Activated gamma-delta T cell treated with anti-CD3 and anti-CD28 coated beads, Interleukin-2, amount 50 U/mL, for 16 hours (primary cell): ENCODE measurements at places on chromosomes 4 and X.

DNA sequence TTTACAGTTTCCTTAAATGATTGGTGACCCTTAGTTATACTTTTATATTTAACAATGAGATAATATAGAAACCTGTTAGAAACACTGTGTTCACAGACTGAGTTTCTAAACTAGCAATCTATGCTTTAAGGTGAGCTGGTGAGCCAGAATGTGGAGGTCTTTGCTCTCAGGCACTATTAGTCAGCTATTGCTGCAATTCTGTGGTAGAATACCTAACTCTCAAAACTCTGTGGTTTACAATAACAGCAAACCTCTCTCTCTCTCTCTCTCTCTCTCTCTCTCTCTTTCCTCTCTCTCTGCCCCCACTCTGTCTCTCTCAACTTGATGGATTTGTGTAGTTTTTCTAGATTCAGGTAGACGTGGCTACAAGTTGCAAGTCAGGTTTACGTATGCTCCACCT is 17.6 kb upstream of the LCORL start:
- DNase-seq = no peak

DNA sequence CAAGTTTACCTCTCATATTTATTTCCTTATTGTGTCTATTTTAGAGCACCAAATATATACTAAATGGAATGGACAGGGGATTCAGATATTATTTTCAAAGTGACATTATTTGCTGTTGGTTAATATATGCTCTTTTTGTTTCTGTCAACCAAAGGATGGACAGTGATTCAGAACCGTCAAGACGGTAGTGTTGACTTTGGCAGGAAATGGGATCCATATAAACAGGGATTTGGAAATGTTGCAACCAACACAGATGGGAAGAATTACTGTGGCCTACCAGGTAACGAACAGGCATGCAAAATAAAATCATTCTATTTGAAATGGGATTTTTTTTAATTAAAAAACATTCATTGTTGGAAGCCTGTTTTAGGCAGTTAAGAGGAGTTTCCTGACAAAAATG is 6.2 kb downstream of the FGB start:
- no peak for DNase-seq

- no peak for DNase-seq
Measured at GRCh38 chr4:107276052-107276451, 239.9 kb upstream of the DKK2 start.

DNA sequence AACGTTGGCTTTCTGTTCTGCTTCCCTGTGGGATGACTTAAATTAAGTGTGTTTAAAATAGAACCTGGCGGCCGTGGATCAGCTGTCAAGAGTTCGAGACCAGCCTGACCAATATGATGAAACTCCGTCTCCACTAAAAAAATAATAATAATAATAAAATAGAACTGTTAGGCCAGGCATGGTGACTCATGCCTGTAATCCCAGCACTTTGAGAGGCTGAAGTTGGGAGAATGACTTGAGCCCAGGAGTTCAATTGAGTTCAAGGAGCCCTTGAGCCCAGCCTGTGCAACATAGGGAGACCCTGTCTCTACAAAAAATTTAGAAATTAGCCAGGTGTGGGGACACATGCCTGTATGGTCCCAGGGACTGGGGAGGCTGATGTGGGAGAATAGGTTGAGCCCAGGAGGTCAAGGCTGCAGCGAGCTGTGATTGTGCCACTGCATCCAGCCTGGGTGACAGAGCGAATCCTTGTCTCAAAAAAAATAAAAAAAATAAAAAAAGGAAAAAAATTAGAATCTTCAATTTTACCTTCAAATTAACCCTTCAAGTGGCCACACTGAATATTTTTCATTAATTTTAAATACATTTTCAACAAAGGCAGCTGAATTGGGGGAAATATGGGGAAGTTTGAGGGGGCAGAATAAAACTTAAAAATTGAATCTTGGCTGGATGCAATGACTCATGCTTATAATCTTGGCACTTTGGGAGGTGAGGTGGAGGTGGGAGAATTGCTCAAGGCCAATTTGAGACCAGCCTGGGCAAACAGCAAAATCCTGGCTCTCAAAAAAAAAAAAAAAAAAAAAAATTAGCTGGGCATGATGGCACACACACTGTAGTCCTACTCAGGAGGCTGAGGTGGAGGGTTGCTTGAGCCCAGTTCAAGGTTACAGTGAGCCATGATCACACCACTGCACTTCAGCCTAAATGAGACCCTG is 31.8 kb upstream of the HSD17B13 start:
- DNase-seq = no peak

GRCh38 chr4:102169345-102169744 is 175.9 kb downstream of the SLC39A8 start:
- DNase-seq = no peak

DNA sequence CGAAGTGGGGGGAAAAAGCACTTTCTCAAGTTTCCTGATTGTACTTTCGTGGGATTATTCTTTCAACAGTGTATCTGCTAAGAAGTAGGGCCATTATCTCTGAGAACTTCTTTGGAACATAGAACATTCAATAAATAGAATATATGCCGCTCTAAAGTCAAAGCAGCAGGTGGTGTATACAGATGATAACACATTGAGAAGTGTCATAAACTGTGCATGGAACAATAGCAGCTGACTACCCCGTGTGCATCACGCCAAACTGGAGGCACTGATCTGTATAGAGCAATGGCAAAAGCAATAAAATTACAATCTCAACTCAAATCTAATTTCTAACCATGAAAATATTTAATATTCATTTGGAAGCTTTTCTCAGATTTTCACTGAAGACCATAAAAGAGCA is 175.3 kb downstream of the DCTD start:
- no peak for DNase-seq

DNA sequence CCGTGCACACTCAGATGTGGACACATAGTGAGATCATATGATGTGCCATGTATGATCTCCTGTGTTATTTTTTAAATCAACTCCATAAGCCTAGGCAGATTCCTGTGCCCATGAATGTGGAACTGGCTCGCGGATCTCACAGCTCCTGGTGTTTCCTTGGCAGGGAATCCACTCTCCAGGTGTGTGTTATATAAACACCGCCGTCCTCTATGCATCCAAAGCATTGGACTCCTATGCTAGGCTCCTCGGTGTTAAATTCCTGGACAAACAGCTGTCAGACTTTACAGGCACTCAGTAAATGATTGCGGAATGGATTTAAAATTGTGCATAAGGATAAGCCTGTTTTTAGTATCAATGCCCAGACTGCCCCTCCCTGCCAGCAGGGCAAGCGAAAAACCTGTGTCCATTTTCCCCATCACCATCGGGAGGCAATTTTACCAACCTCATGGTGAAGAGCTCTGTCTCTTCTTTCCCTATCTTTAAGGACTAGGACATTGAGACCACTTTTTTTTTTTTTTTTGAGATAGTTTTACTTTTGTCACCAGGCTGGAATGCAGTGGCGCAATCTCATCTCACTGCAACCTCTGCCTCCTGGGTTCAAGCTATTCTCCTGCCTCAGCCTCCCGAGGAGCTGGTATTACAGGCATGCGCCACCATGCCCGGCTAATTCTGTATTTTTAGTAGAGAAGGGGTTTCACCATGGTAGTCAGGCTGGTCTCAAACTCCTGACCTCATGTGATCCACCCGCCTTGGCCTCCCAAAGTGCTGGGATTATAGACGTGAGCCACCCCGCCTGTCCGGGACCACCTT is 23.6 kb upstream of the GPR78 start:
- no peak for DNase-seq

DNA sequence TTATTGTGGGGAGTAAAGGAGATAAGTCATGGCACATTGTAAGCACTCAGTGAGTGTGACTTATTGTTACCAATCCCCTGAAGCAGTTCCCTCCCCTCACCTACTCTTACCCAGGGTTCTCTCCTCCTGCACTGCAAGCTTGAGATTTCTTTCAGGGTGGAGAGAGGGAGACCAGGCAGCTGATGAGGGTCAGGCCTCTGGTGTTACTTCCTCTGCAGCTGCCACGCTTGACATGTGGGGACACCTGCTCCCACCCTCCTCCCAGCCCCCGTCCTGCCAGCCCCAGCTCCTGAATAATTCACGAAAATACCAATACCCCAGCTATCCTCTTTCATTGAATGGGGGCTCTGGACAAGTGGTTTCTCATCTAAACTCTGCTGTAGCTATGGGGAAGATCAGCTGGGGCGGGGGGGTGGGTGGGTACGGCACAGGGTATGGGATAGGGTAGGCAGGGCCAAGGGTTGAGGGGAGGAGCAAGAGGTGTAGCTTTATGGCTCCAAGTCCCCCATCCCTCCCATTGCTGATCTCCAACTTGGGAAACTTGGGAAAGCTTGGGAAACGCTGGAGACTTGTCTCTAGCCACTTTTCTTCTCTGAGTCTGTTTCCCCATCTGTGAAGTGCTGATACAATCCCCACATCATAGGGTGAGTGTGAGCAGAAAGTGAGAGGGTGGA is 148.5 kb upstream of the PJA1 start:
- no peak for DNase-seq

- no peak for DNase-seq
Measured at GRCh38 chr4:74292111-74292870, 16.0 kb upstream of the EPGN start.

GRCh38 chrX:10103023-10103422 is 53.8 kb upstream of the CLCN4 start:
- DNase-seq = no peak

GRCh38 chr4:150784305-150784704 is 202.4 kb downstream of the MAB21L2 start:
- DNase-seq = no peak

DNA sequence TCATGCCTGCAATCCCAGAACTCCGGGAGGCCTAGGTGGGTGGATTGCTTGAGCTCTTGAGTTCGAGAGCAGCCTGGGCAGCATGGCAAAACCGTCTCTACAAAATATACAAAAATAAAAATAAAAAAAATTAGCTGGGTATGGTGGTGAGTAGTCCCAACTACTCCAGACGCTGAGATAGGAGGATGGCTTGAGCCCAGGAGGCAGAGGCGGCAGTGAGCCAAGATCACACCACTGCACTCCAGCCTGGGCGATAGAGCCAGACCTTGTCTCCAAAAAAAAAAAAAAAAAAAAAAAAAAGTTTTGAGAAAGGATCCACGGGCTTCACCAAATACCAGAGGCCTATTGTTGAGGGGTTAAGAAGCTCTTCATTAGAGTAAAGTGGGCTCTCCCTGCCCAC is 8.0 kb downstream of the SUPT20HL2 start:
- no peak for DNase-seq
